T-helper 17 cell (primary cell): ENCODE measurements at places on chromosomes 5 and 9. TPM values are rescaled to one million over a fixed set of nuclear protein-coding genes. Genes with fewer than 3 reads are reported as not detected.
A peak's percentile ranks its signal among the peaks of the same experiment; 100 is the strongest.

DNA sequence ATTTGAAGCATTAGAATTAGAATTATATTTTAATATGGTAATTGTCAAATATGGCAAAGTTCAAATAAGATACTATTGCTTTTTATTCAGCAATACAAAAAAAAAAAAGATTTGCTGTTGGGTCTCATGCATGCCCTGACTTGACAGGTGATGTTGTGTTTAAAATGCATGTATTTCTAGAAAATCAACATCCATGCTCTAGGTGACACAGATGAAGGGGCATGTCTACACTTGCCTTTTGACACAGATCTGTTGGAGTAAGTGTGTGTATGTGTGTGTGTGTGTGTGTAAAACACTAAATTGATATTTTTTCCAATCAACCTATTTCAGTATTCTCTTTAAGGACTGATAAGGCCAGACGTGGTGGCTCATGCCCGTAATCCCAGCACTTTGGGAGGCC is 38.1 kb upstream of the SMARCA2 start:
- H3K36me3 ChIP-seq: no peaks in the 10 kb centered on the region
- no peak overlapping the region for H3K4me3 ChIP-seq

DNA sequence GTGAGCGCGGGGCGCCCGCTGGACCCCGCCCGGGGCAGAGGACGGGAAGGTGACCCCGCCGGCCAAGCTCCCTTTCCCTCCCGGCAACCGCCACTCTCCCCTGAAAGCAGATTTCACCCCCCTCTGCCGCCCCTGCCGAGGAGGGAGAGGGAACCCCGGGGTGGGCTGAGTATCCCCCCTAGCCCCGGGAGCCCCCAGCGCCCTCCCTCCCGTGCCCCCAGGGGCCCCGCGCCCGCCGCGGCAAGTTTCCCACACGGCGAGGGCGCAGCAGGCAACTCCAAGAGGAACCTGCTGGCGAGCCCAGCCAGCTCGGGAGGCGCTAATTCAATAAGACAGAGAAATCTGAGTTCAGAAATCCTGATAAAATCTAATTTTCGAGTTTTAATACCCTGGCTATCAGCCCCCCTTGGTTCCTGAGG is 1.6 kb downstream of the NTNG2 start:
- peak overlapping the region; percentile 81 for H3K4me3 ChIP-seq
- peaks cover 67% of the 10 kb centered on the region for H3K27me3 ChIP-seq
- H3K27ac ChIP-seq: no peak overlapping the region
- no peak for DNase-seq
- H3K4me1 ChIP-seq: peaks cover 7% of the 10 kb centered on the region

GRCh38 chr5:149823375-149823774 is 93.3 kb downstream of the PPARGC1B start:
- peaks cover 2% of the 10 kb centered on the region for H3K36me3 ChIP-seq
- no peak overlapping the region for H3K4me3 ChIP-seq
- H3K27ac ChIP-seq: no peak overlapping the region
- peaks cover 4% of the 10 kb centered on the region for H3K4me1 ChIP-seq

- no peak overlapping the region for H3K4me3 ChIP-seq
- no peak overlapping the region for H3K27ac ChIP-seq
- no peaks in the 10 kb centered on the region for H3K36me3 ChIP-seq
- DNase-seq: no peak
- H3K27me3 ChIP-seq: no peaks in the 10 kb centered on the region
Measured at GRCh38 chr5:44885903-44886302, 77.2 kb downstream of the MRPS30 start.

GRCh38 chr5:141598391-141599345 is 20.1 kb downstream of the DIAPH1 start:
- peaks cover 2% of the 10 kb centered on the region for H3K36me3 ChIP-seq
- H3K27ac ChIP-seq: peak overlapping the region; percentile 96
- peaks cover 47% of the 10 kb centered on the region for H3K4me1 ChIP-seq
- H3K4me3 ChIP-seq: peak overlapping the region; percentile 39
- no peak for DNase-seq
- H3K27me3 ChIP-seq: no peaks in the 10 kb centered on the region

- H3K36me3 ChIP-seq: no peaks in the 10 kb centered on the region
- no peak for DNase-seq
- H3K27ac ChIP-seq: no peak overlapping the region
- H3K4me3 ChIP-seq: no peak overlapping the region
- H3K27me3 ChIP-seq: peaks cover 3% of the 10 kb centered on the region
- H3K4me1 ChIP-seq: peaks cover 3% of the 10 kb centered on the region
Measured at GRCh38 chr5:179377421-179378115, 32.3 kb upstream of the ADAMTS2 start.

Gene RICTOR
- 84.8 TPM for total RNA-seq

Gene CTNND2
- 1.6 TPM for total RNA-seq

Gene SPATA31D4
- not detected for total RNA-seq
